Hypothalamus (tissue), 51 donors: ENCODE measurements at places on chromosomes 1 and 21.

- no peak for DNase-seq
These were observed 321.0 kb downstream of the PTBP2 start for GRCh38 chr1:97042551-97042950.

GRCh38 chr1:71687376-71687775 lies 595.0 kb downstream of the NEGR1 start:
- no peak for DNase-seq

DNA sequence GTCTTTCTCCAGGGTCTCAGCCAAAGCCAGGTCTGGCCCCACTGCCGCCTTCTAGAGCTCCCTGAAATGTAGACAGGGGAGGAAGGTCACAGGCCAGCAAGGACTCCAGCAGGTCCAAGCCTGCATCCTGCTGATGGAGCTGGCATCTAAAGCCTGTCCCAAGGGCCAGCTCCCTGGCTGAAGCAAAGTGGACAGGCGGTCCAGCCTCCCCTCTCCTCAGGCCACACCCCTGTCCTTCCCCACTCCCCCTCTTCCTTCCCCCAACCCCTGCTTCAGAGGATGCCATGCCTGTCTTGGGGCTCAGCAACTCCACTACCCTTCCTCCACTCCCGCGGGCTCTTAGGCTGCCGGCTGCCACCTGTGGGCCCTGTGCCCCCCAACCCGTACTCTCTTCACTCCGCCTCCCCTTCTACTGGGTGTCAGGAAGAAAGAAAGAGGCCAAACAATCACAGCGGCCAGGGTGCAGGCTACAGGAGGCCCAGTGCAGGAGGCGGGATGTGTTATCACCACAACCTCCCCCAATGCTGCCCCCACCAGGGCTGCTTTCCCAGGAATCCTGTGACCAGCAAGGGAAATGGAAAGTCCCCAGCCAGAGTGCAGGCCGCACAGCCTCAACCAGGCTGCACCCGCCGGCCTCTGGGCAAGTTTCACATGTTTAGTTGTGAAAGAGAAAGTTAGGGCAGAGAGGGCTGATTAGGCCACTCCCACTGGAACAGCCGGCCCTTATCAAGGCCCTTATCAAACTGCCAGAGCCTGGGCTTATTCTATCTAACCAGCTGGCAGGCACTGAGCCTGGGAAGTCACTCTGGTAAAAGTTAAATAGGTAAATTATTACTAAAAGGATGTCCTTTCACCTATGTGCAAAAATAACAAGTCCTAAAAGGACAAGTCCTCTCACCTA lies 34.1 kb downstream of the ACOT7 start:
- DNase-seq: no peak

DNA sequence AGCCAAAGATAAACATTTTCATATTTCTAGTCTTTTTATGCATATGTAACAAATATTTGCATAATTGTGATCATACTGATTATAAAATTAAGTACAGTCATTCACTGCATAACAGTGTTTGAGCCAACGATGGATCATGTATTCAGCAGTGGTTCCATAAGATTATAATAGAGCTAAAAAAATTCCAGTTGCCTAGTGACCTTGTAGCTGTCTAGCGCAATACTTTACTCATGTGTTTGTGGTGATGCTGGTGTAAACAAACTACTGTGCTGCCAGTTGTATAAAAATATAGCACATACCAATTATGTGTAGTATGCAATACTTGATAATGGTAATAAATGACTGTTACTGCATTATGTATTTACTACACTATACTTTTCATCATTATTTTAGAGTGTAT lies 2.1 kb upstream of the S100A10 start:
- no peak for DNase-seq

GRCh38 chr21:38142224-38142623 lies 114.6 kb upstream of the KCNJ15 start:
- no peak for DNase-seq

DNA sequence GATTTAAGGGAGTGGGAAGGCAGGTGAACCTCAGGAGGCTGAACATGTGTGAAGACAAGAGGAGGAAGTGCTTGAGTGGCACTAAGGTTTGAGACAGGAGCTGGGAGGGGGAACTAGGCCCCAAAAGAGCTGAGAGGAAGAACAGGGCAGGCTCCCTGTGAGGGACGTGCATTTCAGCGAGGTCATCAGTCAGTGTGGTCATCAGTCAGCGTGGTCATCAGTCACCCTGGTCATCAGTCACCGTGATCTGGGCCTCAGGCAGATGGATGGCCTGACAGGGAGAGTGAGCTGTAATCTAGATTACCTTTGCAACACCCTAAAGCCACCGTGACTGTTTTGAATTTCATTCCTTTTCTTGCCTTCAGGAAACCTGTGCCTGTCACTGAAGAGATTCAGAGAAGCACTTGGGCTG lies 29.1 kb downstream of the VTCN1 start:
- DNase-seq: no peak

GRCh38 chr1:201778279-201779065 lies 50.5 kb upstream of the IPO9 start:
- no peak for DNase-seq

- peak; percentile 78 for DNase-seq
These were observed 9.4 kb downstream of the ETV3L start for GRCh38 chr1:157090196-157090647.

- DNase-seq: no peak
These were observed 198.6 kb upstream of the JUN start for GRCh38 chr1:58982259-58982998.

DNA sequence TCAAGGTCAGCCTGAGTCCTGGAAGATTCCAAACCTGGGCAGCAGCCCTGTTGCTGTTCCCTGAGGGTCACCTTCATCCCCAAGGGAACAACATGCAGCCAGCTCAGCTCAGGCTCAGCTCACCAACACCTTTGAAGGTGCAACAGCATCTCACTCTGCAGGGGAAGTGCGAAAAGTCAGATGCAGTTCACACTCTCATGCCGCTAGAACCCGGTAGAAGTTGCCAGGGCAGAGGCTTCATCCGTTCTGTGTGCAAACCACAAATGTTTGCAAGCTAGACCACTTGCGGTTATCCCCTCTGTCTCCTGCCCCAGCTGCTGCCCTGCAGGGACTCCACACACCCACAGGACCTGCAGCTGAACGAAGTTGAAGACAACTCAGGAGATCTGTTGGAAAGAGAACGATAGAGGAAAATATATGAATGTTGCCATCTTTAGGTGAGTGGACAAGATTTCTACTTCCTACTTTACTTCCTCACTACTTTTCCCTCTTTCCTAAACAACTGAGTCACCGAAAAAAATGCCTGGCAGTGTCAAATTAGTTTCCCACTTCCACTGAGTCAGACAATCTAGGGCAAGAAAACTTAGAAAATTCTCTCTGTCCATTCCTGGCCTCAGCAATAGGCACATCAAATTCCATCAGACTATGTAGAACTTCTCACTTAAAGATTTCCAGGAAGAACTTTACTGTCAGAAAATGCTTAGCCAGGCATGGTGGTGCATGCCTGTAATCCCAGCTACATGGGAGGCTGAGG lies 1.8 kb upstream of the FCRL6 start:
- no peak for DNase-seq

DNA sequence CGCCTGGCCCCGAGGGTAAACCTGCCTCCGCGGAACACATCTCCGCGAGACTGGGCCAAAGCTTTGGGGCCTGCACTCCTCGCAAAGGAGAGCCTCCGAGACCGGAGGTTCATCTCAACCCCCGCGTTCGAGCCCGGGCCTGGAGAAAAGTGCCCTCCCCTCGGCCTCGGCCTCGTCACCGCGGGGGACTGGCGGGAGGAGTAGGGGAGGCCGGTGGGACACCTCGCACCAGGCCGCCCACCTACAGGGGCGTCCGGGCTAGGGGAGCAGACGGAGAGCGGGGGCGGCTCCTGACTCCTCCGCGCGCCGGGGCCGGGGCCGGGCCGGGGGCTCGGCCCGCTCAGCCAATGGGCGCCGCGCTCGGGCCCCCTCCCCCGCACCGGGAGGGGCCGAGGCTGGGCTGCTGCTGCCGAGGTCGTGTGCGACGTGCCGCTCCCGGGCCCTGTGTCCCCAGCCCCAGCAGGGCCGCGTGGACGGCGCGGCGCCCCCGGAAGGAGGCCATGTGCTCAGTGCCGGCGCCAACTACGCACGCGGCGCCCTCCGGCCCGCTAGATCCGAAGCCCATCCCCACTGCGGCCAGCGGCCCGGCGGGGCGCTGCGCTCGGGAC lies 684 bp downstream of the SLC2A1 start:
- no peak for DNase-seq

GRCh38 chr1:181730606-181731005 lies 247.3 kb downstream of the CACNA1E start:
- DNase-seq: no peak

- DNase-seq: no peak
These were observed 33.6 kb downstream of the NUAK2 start for GRCh38 chr1:205287767-205288559.
